ENCODE measurements at places on chromosomes 2 and 18. TPM values are rescaled to one million over a fixed set of nuclear protein-coding genes. Genes with fewer than 3 reads are reported as not detected.

The IL36G gene
- total RNA-seq: not detected

The SULT1C4 gene
- not detected for total RNA-seq

The MARCHF4 gene
- not detected for total RNA-seq

The G6PC2 gene
- total RNA-seq: not detected

The RNF125 gene
- total RNA-seq: 32.6 TPM

The CCDC148 gene
- total RNA-seq: not detected
